ENCODE measurements at places on chromosomes 16 and 17.

DNA sequence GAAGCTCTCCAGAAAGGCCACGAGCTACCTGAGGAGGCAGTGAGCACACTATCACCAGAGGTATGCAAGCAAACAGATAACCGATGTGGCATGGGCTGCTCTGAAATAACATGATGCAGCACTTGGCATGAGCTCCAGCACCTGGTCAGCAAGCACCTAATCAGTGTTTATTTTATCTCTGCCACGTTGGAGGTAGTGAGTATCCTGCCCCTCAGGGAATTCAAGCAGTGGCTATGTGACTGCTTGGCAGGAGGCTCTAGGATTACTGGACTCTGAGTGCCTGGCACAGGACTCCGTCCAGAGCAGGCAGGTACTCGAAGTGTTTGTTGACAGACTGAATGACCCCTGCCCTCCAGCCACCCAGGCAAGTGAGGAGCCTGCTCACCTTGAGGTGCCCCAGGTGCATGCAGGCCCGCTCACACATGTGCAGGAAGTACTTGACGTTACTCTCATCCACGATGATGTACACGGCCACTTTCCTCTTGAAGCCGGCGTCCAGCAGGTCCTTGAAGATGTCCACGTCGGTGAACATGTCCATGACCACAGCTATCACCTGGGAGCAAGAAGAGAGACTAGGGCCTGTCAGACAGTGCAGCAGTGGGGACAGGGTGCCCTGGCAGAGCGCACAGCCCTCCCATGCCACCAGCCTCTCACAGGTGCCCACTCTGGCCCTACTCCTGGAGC is 16.6 kb downstream of the FAM83G start:
- no peak for DNase-seq

DNA sequence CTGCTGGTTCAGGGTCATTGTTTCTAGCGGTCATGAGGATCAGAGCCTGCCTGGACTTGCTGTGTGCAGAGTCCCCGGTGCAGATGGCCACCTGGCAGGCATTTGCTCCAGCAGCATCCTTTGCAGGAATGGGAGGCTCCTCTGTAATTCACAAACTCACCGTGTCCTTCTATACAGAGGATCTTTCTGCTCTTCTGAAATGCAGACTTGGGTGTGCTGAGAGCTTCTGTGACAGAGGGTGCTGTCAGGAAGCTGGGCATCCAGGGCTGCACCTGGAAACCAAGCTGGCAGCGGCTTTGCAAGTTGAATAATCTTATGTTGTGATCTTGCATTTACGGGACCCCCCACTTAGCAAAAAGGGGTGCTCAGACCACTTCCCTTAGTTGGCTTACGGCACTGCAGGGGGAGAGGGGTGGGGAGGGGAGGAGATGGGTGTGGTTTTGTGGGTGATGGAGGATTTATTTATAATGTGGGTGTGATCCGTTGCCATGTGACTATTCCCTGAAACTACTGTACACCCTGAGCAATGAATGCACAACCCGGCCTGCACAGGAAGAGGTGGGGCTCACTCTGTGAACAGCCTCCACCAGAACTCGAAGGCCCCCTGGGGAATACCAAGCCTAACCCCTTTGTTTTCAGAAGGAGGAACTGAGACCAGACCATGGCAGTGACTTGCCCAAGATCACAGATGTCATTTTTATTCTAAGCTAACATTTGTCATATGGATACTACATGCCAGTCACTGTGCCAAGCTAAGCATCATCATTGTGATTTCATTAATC is 178.3 kb downstream of the PRKCB start:
- DNase-seq: peak; percentile 70

- DNase-seq: no peak
Observed at GRCh38 chr17:77393867-77394539, 253.2 kb downstream of the SEC14L1 start.

- peak; percentile 60 for DNase-seq
Observed at GRCh38 chr17:47324224-47325020, 667 bp downstream of the EFCAB13 start.

DNA sequence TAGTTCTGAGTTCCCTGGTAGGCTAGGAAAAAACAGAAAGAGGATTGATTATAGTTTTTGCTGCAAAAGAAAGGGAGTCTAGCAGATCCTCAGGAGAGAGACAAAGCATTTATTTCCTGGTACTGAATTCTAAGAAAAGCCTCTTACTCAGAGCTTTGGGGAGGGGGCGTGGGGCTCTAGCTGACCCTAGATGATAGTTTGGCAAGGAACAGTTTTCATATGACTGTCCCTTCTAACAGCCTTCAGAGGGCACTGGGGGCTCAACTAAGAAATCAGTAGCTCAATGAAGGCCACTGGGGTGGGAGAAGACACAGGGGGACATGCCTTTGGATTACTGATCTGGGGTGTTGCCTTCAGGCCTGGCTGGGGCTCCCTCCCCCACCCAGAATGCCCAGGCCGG is 4.0 kb downstream of the CA7 start:
- no peak for DNase-seq

- no peak for DNase-seq
Observed at GRCh38 chr17:27453471-27453870, 2.8 kb upstream of the KSR1 start.

GRCh38 chr17:42748202-42748907 is 3.5 kb upstream of the EZH1 start:
- DNase-seq: no peak

GRCh38 chr17:17757391-17757791 is 76.1 kb downstream of the RAI1 start:
- DNase-seq: peak; percentile 48

GRCh38 chr16:85608515-85608885 is 4.6 kb upstream of the GSE1 start:
- no peak for DNase-seq

- DNase-seq: no peak
Observed at GRCh38 chr17:62832405-62832804, 24.3 kb upstream of the MARCHF10 start.

GRCh38 chr16:82091241-82091640 is 56.2 kb downstream of the HSD17B2 start:
- no peak for DNase-seq

DNA sequence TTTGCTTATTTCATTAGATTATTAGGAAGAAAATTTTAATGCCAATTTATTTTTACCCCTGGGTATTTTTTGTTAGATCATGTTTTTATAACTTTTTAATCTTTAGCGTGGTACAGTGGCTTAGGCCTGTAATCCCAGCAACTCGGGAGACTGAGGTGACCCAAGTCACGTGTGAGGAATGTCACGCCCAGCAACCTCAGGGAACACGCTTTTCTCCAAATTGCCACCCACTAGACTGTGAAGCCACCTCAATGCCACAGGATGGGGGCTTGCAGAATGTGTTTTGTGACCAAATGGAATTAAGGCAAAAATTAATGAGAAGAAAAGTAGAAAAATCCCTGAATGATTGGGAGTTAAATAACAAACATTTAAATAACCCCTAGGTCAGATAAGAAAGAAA is 141.8 kb downstream of the LAT start:
- DNase-seq: no peak

DNA sequence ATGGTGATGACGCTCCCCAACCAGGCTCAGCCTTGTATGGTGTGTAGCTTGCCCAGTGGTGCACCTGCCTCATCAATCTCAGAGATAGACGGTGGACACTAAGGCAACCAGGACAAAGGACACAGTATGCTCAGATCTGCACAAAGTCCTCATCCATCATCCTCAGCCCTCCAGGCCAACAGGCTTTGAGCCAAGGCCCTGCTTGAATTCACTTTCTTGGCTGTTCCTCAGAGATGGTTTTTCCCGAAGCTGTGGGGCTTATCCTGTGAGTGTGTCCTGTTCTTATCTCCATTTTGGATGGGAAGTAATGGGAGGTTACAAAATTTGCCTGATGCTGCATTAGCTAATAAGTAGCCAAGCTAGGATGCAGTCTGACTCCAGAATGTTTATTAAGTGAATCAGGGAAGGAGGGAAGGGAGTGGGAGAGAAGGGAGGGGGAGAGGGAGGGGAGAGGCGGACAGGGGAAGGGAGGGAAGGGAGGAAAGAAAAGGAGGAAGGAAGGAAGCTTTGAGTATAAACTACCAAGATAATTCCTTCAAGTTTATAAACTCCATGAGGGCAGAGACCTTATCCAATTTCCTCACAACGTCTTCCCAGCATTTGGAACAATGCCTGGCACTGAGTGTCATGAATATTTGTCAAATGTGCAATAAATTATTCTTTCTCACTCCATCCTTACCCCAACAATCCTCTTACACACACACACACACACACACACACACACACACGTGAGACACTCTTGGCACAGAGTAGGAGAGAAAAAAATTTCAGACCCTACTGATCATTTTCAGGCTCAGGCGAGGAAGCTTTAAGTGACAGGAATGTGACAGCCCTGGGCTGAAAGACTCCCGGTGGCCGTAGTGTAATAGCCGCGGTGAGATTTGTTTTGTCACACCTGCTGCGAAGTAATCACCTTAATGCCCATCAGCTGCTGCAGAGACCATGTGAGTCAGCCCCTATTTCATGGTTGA is 84.3 kb downstream of the BMERB1 start:
- DNase-seq: no peak

DNA sequence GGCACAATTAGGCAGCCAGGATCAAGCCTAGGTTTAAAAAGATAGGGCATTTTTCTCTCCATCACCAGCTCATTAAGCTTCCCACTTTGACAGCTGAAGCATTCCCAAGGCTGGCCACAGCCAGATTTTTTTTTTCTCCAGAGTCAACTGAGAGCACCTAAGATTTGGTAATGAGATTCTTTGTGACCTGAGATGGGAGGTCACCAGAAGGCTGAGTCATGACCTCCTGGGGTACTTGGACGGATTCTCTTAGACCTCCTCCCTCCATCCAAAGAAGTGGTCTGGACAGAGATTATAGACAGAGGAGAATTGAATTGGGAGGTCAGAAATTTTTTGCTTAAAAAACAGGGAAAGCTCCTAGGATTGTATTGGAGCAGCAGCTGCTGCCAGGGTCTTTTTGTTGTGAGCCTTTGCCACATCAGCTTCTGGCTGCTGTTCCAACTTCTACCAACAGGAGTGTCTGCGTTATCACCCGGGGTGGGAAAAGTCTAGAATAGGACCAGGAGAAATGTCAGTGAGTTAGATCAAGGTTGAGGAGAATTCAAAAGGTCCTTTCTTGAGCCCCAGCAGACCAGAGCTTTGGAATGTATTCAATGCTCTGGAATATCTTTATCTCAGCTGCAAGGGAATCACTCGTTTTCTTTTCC is 221.2 kb upstream of the N4BP1 start:
- DNase-seq: no peak

DNA sequence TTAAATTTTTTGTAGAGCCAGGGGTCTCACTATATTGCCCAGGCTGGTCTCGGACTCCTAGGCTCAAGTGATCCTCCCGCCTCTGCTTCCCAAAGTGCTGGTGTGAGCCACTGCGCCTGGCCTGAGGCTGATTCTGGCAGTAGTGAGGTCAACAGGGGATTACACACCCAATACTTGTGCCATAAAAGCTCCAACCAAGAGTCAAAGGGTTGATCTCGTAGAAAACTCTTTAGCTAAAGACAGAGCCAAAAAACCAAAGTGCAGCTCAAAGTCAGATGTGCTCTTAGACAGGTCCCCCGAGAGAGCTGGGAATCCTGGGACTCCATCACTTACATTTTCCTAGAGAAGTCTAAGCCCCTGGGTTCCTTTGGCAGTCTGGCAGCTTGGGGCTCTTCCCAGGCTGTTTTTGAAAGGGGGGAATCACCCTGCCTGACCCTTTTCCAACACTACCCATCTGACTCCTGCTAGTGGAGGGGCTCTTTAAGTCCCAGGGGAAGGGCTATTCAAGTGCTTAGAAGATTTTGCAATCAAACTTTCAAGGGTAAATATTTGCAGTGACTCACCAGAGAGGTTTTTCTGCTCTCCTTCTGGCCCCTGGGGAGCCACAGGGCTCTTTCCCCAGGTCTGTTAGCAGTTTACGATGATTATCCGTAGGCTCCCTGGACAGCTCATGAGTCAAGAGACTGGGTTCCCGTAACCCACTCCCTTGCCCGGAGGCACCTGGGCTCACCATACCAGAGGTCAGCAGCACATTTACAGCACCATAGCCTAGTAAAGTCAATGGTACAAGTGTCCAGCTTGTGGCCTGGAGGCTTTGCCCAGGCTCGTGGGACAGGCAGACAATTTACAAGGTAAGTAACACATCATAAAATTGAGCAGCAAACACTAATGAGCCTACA is 408.7 kb downstream of the SLC39A11 start:
- DNase-seq: no peak

- no peak for DNase-seq
Observed at GRCh38 chr16:14579266-14579665, 50.8 kb downstream of the PARN start.

Measured in activated T-cell treated with anti-CD3 and anti-CD28 coated beads, Interleukin-2, amount 50 U/mL, for 48 hours (primary cell).